Lower leg skin (tissue), 4 donors: ENCODE measurements at places on chromosomes 3 and 15. TPM values are rescaled to one million over a fixed set of nuclear protein-coding genes. Genes with fewer than 3 reads are reported as not detected.

DNA sequence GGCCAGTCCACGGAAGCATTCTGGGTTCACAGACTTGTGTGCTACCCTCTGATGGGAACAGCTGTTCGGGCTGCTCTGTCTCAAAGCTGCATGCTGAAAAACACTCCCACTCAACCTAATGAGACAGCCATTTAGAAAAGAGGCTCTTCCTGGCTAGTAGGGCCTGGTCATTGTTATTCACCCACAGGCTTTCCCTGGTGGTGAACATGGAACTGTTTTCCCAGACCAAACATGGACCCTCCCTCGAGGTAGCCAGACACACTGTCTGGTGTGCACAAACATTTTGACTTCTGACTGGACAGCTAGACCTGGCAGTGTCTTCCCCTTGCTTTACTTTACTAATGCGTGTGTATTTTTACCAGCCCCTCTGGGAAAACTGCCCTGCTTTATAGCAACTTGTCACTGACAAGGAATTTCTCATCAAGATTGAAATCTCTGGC, 39.0 kb downstream of the MECOM start:
- DNase-seq: no peak

DNA sequence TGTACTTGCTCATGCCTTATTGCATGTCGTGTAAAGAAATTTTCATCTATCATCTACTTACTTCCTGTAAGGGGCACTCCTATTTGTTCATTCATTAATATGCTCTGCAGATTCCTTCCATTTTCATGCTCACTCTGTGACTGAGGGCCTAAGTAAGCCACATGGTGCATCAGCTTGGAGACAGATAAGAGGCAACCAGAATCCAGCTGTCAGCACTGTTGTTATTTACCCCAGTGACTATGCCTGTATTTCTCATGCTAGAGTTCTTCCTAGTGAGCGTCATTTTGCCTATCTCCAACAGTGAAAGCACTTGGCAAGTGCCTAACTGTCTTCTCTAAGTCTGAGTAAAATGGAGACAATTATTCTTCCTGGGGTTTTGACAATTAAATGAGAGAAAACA, 124.8 kb upstream of the ABI3BP start:
- no peak for DNase-seq

- DNase-seq: no peak
These were observed 33.4 kb upstream of the SRP14 start for GRCh38 chr15:40072216-40072990.

- DNase-seq: peak; percentile 15
These were observed 36.3 kb downstream of the UBE2E2 start for GRCh38 chr3:23239211-23240068.

CFAP161 gene
- not detected for total RNA-seq
